ENCODE measurements at places on chromosomes 3 and 15. TPM values are rescaled to one million over a fixed set of nuclear protein-coding genes. Genes with fewer than 3 reads are reported as not detected.

ERC2 gene
- total RNA-seq, result 1.4 TPM

CISH gene
- 2.7 TPM for total RNA-seq

GHSR gene
- not detected for total RNA-seq

TMEM40 gene
- not detected for total RNA-seq

CHL1 gene
- 0.39 TPM for total RNA-seq

CBLB gene
- total RNA-seq, result 18.0 TPM

TRIM59 gene
- total RNA-seq, result 24.8 TPM

ACAN gene
- total RNA-seq, result 0.13 TPM

TOPAZ1 gene
- total RNA-seq, result not detected

SEMA5B gene
- not detected for total RNA-seq

LYZL4 gene
- total RNA-seq, result not detected

KLHL40 gene
- not detected for total RNA-seq

APOD gene
- total RNA-seq, result 7.9 TPM

SEMA3F gene
- 12.4 TPM for total RNA-seq

GYG1 gene
- 67.1 TPM for total RNA-seq

MESP1 gene
- total RNA-seq, result 0.56 TPM

TRIM71 gene
- not detected for total RNA-seq

SEMA3G gene
- total RNA-seq, result 0.40 TPM

GADL1 gene
- total RNA-seq, result not detected

All from epithelial cell of alveolus of lung (primary cell).